Activated naive CD4-positive, alpha-beta T cell treated with anti-CD3 and anti-CD28 coated beads for 36 hours (primary cell): ENCODE measurements at places on chromosomes 3 and 15. TPM values are rescaled to one million over a fixed set of nuclear protein-coding genes. Genes with fewer than 3 reads are reported as not detected.

The FANCD2OS gene
- not detected for total RNA-seq

The UCN2 gene
- total RNA-seq: not detected

DNA sequence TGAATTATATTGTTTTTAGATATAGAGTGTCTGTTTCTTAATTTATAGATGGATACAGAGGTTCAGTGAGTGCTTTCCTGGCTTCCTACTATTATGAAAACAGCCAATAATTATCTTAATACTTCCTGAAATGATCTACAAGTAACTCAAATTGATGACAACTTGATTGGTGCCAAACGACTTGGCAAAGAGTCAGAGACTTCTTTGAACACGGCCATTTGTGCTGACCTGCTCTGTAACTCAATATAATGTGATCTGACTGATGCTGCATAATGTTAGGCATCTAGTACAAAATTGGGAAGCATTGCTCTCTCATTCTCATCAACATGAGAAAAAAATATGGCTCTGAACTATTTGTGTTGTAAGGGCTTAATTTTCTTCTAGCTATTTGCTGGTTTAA, 193.9 kb downstream of the DIPK2A start:
- H3K27me3 ChIP-seq: peaks cover 6% of the 10 kb centered on the region
- no peak overlapping the region for H3K4me3 ChIP-seq
- DNase-seq: no peak
- H3K27ac ChIP-seq: no peak overlapping the region
- no peaks in the 10 kb centered on the region for H3K4me1 ChIP-seq
- H3K36me3 ChIP-seq: no peaks in the 10 kb centered on the region

GRCh38 chr3:16543242-16543864, 29.9 kb upstream of the RFTN1 start:
- no peak for DNase-seq
- H3K36me3 ChIP-seq: no peaks in the 10 kb centered on the region
- no peaks in the 10 kb centered on the region for H3K27me3 ChIP-seq
- no peak overlapping the region for H3K27ac ChIP-seq

DNA sequence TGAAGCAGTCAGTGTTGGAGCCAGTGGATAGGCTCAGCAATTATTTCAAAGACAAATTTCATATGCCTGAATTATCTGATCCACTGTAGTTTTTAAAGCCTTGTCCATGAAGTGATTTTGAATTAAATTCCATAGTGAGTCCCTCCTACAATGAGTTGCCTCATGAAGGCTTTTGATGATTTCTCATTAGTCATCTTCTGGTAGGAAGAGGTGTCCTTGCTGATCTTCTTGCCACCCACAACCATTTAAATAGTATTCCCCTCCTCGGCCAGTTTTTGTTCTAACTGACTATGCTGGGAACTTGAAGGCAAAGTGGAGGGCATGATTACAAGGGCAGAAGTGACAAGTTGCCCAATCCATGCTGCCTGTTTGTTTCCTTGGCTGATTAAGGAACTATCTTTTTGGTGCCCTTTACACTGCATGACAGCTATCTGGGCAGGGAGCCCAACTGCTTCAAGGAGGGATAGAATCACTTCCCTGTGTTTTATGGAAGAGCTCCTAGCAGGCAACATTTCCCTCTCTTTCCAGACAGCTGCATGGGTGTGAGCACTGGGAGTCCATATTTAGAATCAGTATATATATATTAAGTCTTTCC, 617.5 kb downstream of the ZPLD1 start:
- no peak for DNase-seq
- no peak overlapping the region for H3K27ac ChIP-seq
- no peaks in the 10 kb centered on the region for H3K36me3 ChIP-seq

- H3K27me3 ChIP-seq: no peaks in the 10 kb centered on the region
- H3K4me3 ChIP-seq: no peak overlapping the region
- H3K4me1 ChIP-seq: no peaks in the 10 kb centered on the region
Measured at GRCh38 chr3:175456466-175456865, 597.3 kb downstream of the NAALADL2 start.
